ENCODE measurements at places on chromosomes 4 and X.

DNA sequence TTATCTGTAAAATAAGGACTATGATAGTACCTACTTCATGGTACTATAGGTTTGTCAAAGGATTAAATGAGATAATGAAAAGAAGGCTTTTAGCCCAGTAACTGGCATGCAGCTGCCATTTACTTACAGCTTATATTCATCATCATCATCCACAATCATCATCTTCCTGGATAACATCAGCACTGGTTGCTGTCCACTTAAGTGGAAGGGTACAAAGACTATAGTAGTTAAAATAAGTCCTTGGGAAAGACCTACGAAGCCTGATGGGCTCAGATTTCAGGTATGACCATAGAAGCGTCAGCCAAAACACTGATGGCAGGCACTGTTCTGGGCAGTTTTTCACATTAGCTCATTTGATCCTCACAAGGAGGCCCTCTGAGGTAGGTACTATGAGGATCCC, 20.6 kb downstream of the CCDC149 start:
- DNase-seq: no peak

DNA sequence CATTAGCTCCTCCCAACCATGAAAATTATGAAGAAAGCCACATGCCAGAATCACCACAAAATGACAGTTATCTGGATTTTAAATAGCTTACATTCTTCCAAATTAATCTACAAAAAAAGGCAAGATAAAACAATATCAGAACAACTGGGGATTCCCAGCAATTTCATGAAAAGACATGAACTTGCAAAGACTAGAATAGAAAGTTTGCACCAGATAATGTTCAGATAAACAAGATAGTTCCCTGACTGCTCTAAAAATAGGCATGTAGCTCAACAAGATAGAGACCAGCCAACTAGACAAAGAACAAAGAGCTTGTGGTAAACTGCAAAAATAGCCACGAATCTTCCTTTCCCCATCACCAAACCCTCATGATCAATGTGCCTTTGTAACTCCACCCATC, 30.3 kb upstream of the DDX53 start:
- no peak for DNase-seq

DNA sequence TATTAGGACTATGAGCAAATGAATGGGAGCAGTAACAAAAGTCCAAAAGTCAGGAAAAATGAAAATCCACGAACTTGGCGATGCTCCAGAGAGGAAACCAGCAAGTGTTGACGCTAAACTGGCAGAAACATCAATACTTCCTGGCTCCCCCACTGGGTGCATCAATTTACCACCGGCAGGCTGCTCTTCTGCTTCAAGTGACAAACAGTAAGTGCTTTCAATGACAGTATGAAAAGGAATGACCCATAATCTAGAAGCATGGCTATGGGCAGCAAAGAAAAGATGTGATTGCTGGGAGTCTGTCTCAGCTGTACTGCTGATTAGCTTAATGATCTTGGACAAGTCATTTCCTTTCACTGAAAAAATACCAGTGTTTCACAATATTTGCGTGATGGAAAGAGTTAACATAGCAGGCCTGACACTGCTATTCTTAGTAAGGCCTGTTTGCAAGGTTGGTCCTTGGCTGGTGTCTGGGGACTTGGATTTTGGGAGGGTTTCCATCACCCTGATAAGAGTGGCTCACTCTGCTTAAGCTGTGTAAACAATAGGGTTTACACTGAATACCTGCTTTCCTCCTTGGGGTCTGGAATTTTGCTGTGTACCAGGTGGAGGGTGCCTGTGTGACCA, 8.7 kb downstream of the ATP11C start:
- no peak for DNase-seq

DNA sequence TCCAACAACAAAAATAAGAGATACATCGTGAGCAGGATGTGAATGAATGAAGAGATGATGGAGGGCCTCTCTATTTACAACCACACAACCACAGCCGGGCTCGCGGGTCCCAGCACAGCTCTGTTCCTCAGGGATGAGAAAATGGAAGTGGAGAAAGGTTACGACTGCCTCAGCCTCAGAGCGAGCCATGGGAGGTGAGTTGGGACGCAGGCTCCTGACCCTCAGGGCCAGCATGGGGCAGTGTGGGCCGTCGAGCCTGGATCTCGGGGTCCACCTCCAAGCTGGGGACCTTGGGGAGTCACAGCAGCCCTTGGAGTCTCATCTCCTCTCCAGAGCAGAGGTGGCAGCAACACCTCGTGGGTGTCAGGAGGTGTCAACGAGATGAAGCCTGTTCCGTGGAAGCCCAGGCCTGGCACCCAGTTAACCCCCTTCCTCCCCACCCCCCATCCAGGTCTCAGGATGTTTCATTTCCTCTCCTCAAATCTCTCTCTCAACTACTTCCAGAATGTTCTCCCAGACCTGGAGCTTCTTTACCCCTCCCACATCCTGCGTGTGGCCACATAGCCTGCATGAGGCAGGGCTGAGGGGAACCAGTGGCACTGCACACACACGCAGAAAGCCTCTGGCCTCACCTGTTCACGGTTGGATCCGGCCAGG, 25.9 kb downstream of the C4orf50 start:
- no peak for DNase-seq

Data from ELF-1 (cell line).